NCI-H1105 treated with DMSO at 0.1 percent for 48 hours (cell line): ENCODE measurements at places on chromosomes 7 and 10.

DNA sequence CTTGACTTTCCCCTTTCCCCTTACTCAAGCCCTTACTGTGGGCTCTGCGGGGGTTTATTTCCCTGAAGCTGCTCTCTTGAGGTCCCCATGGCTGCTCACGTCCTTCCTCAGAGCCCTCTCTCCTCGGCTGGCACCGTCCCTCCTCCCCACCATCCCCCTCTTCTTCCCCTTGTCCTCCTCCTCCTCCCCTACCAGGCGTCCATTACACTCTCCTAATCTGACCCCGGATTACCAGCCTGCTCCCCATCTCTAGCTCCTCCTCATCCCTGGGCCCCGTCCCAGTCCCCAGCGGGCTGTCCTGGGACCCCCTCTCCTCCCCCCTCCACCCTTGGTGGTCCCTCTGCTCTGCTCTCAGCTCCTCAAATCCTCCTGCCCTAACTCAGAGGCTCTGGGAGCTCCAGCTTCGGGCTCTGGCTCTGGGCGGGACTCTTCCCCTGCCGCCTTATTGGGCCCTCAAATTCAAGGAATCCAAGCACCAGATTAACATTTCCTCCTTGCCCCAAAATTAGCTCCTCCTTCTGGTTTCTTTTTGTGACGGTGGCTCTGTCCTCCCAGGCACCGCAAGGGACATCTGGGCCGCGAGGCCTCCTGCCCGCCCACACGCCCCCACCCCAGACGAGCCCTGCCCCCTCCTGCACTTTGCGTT, 48.5 kb upstream of the LEP start:
- no peak for DNase-seq

DNA sequence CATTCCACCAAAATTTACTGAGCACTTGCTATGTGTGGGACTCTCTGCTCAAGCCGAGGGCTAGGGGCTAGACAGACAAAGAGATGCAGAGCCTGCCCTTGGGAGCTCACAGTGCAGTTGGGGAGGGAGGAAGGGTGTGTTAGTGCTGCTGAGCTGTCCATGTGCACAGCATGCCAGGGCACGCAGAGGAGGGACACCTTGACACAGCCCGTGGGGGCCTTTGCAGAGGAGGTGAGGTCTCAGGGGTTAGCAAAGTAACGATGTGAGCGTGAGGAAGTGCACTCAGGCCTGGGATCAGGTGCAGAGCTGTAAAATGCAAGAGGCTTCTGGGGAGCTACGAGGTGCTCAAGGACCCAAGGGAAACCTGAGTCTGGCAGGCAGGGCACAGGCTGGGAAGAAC, 16.3 kb downstream of the PRKCQ start:
- no peak for DNase-seq

DNA sequence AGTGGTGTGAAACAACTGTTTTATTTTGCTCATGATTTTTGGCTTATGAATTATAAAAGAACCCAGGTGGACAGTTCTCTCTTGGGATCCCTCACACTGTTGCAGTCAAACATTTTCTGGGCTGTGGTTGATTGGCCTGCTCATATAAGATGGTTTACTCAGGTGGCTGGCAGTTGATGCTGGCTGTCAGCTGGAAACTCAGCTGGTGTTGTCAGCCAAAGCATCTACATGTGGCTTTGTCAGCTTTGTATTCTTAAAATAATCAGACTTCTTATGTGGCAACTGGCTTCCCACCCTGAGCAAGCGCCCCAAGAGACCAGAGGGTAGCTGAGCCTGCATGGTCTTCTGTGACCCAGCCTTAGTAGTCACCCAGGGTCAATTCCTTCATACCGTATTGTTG, 534.7 kb downstream of the NRG3 start:
- DNase-seq = no peak

DNA sequence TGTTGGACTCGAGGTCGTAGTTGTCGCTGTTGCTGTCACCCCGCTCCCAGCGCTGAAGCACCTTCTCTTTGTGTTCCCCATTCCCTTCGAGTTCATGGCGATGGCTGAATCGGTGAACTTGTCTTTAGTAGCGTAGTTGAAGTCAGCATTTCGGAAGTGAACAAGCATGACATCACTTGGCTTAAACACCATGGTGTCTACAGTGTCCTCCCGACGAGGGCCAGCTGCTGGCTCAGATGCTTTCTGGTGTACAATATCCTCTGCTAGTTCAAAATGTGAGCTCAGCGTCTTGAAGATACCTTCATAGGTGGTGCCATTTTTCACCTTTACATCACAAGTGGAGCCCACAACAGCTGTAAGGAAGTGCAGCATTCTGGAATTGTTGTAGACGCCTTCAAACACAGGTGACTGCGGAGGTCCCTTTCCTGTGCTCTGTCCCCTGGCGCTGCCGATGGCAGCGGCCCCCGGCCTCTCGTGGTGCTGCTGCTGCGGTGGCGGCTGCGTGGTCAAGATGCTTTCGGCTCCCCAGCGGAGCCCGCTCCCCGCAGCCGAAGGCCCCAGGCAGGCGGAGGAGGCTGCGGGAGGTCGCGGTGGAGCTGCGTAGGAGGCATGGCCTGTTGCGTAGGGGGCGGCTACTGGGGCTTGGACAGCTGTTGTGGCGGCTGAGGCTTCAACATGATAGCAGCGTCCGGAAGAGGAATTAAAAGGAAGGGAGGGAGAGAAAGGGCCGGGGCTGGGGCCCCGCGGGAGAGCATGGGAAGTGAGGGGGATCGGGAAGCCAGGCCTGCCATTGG, 59.3 kb downstream of the ANKMY2 start:
- DNase-seq = no peak
